ENCODE measurements at places on chromosomes 1 and 21.

- no peak for DNase-seq
Observed at GRCh38 chr1:40042341-40042740, 1.8 kb downstream of the CAP1 start.

DNA sequence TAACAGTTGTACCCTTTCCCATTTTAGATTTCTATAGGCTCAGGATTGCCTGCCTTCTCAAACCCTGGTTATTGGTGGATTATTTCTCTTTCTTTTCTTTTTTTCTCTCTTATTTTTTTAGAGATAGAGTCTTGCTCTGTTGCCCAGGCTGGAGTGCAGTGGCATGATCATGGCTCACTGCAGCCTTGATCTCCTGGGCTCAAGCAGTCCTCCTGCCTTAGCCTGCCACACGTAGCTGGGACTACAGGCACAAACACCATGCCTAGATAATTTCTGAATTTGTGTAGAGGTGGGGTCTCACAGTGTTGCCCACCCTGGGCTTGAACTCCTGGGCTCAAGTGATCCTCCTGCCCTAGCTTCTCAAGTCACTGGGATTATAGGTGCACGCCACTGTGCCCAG lies 58.8 kb downstream of the UCK2 start:
- DNase-seq, result no peak

GRCh38 chr1:31715873-31716220 lies 12.0 kb upstream of the COL16A1 start:
- no peak for DNase-seq

- no peak for DNase-seq
Observed at GRCh38 chr1:33241866-33242265, 14.4 kb upstream of the ZNF362 start.

GRCh38 chr21:42230178-42230577 lies 11.2 kb downstream of the ABCG1 start:
- no peak for DNase-seq

Data from HuH-7.5 (cell line).